C1 segment of cervical spinal cord (tissue), 14 donors: ENCODE measurements at places on chromosomes 16 and 17.

DNA sequence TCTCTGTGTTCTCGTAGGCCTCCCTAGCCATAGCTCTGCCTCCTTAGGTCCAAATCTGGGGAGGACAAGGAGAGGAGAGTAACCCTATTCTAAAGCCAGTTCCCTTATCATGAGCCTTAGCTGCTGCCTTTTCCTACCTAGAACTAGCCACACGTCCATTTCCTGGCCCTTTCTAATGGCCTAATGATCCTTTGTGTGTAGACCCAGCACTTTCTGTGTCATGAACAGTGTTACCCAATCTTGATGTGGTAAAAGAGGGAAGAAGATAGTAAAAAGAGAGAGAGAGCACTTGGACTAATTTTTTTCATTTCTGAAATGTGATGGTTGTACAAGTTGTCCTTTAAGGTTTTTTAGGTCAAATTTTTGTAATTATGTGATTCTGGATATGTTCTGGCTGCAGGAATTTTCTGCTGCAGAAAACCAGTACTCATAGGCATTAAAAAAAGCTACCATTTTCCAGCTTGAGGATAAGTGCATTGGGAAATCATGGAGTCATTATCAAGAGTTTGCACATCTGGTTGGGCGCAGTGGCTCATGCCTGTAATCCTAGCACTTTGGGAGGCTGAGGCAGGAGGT is 18.2 kb downstream of the CASC3 start:
- DNase-seq, result no peak

GRCh38 chr17:34981538-34982241 is 1.4 kb downstream of the LIG3 start:
- no peak for DNase-seq

GRCh38 chr17:74695629-74696028 is 17.1 kb downstream of the CD300LF start:
- DNase-seq, result no peak

DNA sequence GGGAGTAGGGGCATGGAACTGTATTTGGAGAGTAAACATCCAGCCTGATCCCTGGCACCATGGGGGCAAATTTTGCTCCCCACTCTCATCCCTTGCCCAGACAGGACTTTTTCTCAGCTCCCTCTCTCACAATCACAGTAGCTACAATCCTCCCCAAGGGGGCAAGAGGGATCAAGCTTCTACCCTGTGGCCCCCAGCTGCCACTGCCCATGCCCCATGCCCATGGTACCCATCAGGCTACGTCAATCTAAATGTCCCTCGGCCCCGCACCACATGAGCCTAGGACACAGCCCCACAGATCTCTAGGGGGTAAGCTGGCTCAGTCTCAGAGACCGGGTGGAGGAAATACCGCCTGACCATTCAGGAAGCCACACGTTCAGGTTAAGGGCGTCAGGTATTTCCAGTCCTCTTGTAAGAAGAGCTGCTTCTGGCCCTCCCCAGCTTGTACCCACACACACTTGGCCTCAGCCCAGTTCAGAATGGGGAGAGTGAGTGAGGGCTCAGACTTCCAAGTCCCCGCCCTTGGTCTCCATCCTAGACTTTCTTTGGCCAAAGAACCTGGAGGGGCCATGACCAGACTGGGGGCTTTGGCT is 1.8 kb downstream of the CACNB1 start:
- no peak for DNase-seq

- no peak for DNase-seq
These were observed 28.9 kb downstream of the LCMT1 start for GRCh38 chr16:25140459-25140858.

GRCh38 chr17:82184761-82185160 is 27.9 kb downstream of the CCDC57 start:
- DNase-seq, result no peak

- no peak for DNase-seq
These were observed 523.0 kb upstream of the CA10 start for GRCh38 chr17:52681480-52681879.

DNA sequence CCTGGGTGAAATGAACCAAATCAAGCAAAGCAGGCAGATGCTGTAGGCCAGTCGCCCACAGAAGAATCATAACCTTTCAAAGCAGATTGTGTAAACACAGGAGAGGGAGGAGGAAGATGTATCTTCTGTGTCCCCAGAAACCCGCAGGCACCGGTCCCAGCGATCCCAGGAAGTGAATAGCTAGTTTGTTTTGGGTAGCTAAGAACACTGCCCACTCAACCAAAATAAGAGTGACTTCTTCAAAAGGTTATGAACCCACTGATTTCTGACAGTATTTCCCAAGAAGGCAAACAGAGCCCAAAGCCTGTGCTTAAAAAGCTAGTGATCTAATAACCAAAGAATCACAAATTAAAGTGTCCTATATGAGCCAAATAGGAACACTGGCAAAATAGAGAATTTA is 67.8 kb downstream of the GRIN2A start:
- no peak for DNase-seq

DNA sequence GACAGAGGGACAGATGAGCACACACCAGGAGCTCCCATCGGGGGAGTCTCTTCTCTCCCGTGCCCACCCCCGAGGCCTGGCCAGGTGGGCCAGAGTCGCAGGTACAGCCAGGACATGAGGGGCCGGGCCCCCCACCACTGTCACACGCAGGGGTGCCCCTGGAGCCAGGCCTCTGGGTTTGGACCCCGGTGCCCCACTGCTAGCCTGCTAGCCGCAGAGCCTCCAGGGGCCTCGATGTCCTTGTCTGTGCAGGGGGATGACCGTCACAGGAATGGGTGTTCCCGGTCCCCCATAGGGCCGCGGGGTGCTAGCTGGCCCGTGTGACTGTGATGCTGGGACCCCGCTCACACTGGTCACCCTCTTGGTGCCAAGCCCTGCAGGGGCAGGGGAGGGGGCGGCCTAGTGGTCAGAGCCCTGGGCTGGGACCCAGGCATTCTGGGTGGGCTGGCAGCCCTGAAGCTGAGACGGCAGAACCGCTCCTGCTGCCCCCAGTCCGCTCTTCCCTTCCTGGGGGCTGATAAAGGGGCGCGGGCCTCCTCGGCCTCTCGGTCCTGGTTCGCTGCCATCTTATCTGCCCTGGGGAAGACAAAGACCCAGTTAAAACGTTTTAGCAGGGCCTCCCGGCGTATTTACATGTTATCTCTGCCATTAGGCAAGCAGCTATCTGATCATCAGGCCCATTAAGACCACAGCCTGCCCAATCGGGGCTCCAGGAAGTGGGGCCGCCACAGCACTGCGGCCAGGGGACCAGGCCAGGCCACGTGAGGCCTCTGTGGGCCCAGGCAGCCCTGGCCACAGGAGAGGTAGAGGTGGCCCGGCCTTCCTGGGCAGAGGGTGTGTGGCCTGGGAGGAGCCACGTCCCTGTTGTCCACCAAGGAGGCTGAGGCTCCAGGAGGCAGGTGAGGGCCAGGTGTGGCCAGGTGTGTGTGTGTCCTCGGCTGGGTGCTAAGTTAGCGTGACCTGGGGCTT is 57.2 kb upstream of the ZC3H18 start:
- no peak for DNase-seq
